Suprapubic skin (tissue), 4 donors: ENCODE measurements at places on chromosomes 1 and 21. TPM values are rescaled to one million over a fixed set of nuclear protein-coding genes. Genes with fewer than 3 reads are reported as not detected.

GRCh38 chr1:116682641-116683221 lies 15.2 kb upstream of the IGSF3 start:
- DNase-seq: no peak

DNA sequence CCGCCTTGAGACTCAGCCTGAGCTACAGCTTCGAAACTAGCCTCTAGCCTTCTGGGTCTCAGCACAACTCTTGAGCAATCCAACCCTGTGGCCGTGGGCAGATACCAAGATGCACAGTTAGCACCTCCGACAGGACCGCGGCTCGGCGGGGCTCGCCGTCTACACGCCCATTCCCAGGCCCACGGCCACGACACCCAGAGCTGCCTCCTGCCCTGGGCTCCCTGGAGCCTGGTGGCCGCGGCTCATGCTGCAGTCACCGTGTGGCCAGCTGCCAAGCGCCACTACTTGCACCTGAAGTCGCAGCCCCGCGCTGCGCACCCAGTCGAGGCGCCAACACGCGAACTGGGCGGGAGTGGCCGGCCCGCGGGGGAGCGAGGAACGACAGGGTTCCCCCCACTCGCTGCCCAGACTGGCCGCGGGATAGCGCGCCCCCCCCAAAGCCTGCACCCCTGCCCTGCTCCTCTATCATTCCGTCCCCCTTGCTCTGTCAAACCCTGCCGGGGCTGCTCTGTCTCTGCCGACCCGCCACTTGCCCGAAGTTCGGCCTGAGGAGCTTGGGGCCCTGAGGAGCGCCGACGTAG lies 729 bp upstream of the CDCA8 start:
- DNase-seq: no peak

- DNase-seq: no peak
These were observed 427.2 kb downstream of the KCNT2 start for GRCh38 chr1:196180847-196181593.

DNA sequence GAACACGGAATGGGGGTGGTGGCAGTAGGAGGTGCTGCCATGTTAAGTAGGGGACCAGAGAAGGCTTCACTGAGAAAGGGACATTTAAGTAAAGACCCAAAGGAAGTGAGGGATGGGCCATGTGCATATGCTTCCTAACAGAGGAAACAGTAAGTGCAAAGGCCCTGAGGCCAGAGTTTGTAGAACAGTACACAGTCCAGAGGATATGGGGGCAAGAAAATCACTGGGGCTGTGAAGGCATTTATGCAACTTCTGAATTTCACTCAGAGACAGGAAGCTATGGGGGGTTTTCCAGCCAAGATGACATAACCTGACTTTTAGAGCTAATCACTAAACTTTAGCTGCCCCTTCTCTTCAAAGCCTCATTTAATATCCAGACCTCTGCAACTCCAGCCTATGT lies 202.5 kb upstream of the EDN2 start:
- no peak for DNase-seq

- no peak for DNase-seq
These were observed 56.0 kb downstream of the LHX9 start for GRCh38 chr1:197973206-197973605.

GRCh38 chr1:38014171-38014570 lies 1.6 kb downstream of the UTP11 start:
- no peak for DNase-seq

DNA sequence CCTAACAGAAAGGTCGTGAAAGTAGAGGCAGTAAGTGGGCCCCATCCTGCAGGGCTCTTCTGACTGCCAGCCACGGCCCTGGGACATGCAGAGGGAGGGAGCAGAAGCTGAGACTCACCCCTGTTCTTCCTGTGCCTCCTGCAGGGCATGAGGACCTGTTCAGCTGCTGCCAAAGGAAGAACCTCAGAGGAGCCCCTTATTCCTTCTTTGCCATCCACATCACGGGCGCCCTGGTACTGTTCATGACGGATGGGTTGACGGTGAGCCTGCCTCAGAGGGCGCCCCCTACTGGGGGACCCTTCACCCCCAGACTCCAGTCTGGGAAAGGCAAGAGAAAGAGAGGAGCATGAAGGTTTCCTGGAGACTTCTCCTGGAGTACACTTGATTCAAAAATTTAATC lies 47.1 kb downstream of the ELK4 start:
- peak; percentile 67 for DNase-seq

The ADAMTS1 gene
- total RNA-seq: 22.1 TPM
